ENCODE measurements at places on chromosomes 6 and 20.

GRCh38 chr6:84018453-84019061 lies 15.0 kb upstream of the MRAP2 start:
- no peak for DNase-seq

- no peak for DNase-seq
Measured at GRCh38 chr20:10619427-10619826, 54.4 kb downstream of the JAG1 start.

DNA sequence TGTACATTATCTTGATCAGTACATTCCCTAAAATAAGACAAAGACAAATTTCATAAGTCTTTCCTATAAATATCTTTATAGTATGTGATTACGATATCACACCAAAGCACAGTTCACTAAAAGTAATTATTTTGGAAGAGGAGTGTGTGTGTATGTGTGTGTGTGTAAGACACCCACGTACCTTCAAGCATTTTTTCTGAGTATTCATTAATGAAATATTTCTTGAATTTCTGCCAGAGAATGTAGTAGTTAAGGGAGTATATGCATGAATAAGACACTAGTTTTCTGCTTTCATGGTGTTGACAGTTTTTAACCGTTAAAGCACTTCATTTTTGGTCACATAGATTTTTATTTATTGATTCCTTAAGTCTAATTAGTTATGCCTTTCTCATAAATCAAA lies 36.8 kb downstream of the MANEA start:
- no peak for DNase-seq

- no peak for DNase-seq
Measured at GRCh38 chr6:115885636-115886366, 174.9 kb downstream of the FRK start.

DNA sequence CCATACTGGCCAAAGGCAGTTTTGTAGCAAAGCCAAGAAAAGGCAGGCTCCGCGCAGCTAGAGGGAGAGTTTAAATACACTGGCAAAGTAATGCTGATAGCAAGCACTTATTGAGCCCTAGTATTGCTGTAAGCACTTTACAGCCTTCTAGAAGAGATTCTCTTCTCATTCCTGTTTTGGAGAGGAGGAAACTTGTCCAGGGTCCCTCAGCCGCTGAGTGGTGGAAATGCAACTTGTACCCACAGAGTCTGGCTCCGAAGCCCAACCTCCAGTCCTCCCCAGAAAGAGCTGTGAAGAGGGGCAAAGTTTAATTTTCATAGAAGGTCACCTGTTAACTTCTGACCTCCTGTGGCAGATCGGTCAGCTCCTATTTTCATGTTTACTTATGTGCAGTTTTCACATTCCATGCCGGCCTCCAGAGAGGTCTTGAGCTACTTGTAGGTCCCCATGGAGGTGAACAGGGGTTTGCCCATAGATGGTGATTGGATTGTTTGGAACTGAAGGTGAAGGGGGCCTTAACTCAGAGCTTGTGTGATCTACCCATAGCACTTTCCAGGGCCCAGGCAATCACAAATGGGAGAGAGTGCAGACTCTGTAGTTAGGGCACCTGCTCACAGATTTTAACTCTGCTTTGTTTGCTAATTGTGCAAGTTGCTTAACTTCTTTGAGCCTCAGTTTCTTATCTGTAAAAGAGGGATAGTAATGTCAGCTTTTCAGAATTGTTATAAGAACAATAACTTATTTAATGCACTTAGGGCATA lies 70.7 kb downstream of the LYRM2 start:
- DNase-seq: no peak

GRCh38 chr6:12241493-12242175 lies 48.5 kb upstream of the EDN1 start:
- DNase-seq: no peak

- no peak for DNase-seq
Measured at GRCh38 chr6:148467926-148468325, 125.3 kb downstream of the SASH1 start.

Data from NCI-H1105 (cell line).